RPMI7951 (cell line): ENCODE measurements at places on chromosomes 4 and X.
A peak's percentile ranks its signal among the peaks of the same experiment; 100 is the strongest.

- DNase-seq: peak; percentile 22
Measured at GRCh38 chr4:101157415-101158133, 189.8 kb downstream of the PPP3CA start.

DNA sequence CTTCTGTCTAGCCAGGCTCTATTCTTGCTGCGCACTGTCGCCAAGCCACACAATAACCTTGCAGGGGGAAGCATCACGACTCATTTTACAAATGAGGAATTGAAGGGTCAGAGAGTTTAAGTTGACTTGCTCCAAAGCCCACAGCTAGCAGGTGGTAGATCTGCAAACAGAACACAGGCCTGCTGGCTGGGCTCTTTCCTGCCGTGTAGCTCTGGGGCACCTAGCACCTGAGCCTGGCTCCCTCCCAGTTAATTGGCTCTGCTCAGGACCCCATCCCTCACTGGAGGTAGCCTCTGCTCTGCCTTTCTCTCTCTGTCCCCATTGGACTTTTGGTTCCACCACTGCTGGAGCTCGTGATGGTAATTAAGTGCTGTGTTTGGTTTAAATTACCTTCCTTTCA lies 98.5 kb downstream of the NSUN7 start:
- DNase-seq: no peak

DNA sequence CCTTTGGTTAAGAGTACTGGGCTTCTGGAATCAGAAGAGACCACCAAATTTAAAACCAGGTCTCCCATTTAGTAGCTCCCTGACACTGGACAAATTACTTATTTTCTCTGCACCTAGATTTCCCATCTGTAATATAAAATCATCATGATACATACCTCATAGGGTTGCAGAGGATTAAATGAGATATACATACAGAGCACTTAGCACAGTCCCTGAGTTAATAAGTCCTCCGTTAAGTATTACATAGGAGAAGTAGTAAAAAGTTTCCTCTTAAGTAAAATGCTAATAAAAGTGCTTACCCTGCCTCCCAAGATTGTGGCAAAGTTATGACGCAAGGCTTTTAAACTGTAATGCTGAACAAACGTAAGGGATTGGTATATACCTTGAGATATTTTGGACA lies 539 bp upstream of the CHIC1 start:
- DNase-seq: no peak

GRCh38 chrX:133185119-133185518 lies 33.0 kb downstream of the TFDP3 start:
- no peak for DNase-seq

GRCh38 chrX:115413246-115413878 lies 123.8 kb downstream of the LUZP4 start:
- DNase-seq: peak; percentile 25

DNA sequence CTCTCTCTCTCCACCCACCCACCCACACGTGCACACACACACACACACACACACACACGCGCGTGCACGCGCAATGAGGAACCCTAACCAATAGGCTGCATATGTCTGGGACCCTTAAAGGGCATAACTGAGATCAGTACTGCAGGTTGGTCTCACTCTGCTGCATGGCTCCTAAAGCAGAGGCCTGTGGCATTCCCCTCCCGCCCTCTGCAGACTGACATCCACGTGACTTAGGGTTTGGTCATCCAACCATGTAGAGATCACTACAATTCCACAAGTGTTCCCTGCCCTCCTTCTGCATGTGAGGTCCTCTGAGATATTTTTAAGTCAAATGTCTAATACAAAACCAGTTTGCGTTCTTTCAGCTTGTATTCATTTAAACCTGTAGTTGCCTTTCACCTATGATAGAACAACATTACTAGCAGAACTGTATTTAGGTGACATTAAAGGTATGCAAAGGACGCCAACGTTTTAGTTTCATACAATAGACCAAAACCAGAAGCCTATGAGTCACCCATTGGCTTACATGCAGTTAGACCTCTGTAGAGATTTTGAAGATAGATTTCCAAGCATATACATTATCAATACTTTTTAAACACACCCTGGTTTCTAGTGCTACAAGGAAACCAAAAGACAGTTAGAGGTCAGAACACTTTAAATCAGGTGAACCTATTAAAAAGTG lies 10.1 kb downstream of the XAGE5 start:
- no peak for DNase-seq

- peak; percentile 28 for DNase-seq
Measured at GRCh38 chr4:152063621-152064240, 302.9 kb upstream of the GATB start.

GRCh38 chr4:472881-473569 lies 25.9 kb downstream of the ZNF721 start:
- peak; percentile 4 for DNase-seq

GRCh38 chr4:127632420-127633403 lies at the start of gene INTU:
Gene INTU (plus strand): TSS chr4:127632957. CDS start chr4:127633035, 78 bp downstream.
- DNase-seq: peak; percentile 92
